ENCODE measurements at places on chromosomes 16 and 17.

GRCh38 chr17:9052921-9053320, 31.6 kb downstream of the NTN1 start:
- DNase-seq, result no peak

DNA sequence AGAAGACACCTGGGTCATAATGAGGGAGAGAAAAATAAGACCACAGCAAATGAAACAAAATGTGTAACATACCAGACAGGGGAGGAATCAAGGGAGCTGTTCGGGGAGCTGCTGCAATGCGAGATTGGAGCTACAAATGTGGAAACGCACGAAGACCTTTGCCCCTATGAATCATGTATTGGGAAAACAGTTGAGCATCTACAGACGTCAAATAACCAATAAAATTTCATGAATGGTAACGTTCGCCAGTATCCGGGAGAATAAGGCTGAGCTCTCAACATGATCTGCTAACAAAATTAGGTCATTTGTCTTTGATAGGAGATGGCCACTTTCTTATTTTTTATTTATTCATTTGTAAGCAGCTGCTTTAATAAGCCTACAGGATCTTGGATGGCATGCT, 486.2 kb upstream of the RBFOX1 start:
- DNase-seq, result no peak

GRCh38 chr17:64133546-64134215, 3.7 kb upstream of the ERN1 start:
- no peak for DNase-seq

DNA sequence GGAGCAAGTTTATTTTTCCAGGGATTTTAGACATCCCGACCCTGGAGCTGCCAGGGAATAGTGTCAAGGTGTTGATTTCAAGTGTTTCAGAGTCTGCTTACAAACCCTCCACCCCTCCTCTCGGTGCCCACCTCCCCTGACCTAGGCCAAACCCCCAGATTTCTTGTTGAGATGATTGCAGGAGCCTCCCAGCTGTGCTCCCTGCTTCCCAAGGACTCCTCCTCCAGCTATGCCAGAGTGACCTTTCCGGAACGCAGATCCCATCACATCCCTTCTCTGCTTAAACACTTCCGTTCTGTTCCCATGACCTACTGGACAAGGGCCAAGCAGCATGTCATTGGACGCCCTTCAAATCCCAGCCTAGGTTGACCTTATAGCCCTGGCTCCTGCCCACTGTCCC, 23.7 kb upstream of the CDH1 start:
- no peak for DNase-seq

GRCh38 chr17:19750835-19751234, 2.7 kb upstream of the ALDH3A1 start:
- no peak for DNase-seq

DNA sequence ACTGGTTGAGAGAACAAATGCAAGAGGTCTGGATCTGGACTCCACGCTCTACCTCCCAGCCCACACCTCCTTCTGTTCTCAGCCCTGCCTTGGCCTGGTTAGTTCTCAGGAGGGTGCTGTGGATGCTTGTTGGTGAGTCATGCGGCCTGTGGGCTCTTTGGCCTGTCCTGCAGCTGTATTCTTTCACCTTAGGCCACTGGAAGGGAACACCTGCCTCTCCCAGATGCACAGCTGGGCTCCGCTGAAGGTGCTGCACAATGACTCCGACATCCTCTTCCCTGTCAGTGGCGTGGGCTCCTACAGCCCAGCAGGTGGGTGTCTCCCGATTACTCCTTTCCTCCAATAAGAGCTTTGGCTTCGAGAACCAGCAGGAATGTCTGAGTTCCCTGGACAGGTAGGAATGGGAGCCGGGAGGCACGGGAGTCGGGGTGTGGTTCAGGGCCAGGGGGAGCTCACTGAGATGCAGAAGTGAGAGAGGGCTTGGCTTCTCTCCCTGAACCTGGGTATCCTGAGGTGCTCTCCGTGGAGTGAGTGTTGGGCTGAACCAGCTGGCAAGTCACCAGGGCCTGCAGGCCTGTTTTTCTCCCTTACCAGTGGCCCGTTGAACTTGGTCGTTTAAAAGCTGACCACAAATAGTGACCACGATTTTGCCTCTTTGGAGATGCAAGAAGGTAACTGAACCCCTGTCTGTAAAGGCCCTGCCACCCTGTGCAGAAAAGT, 85.0 kb downstream of the SNX29 start:
- no peak for DNase-seq

DNA sequence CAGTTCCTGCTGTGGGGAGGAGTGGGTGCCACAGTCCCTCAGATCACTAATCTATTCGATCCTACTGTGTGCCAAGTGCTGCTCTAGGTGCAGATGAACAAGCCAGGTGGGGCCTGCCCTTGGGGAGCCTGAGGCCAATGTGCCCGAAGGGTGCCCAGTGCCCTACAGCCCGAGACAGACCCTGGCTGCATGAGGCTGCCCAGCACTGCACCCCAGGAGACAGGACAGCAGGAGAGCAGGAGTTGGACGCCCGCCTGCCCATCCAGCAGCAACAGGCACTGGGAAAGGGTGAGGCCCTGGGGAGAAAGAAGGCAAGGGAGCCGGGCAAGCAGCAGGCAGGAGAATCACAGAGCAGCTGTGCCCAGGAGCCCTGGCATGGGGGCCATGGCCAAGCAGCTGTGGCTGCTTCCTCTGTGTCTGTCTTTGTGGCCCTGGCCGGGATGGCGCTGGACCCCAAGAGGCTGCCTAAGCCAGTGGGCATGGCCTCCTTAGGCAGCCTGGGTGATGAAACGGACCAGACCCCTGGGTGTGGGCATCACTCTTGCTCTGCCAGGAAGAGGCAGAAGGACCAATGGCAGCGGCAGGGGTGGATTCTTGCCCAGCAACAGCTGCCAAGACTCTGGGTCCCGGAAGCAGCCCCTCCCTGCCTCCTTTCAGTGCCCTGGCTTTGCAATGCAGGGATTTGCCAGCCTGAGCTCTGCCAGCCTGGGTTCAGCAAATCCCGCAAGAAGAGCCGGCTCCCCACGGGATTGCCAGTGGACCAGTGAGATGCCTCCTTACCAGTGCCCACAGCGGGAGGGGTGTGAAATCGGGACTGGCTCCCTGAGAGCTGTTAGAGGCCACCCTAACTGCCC, 179.6 kb upstream of the TNRC6C start:
- no peak for DNase-seq

DNA sequence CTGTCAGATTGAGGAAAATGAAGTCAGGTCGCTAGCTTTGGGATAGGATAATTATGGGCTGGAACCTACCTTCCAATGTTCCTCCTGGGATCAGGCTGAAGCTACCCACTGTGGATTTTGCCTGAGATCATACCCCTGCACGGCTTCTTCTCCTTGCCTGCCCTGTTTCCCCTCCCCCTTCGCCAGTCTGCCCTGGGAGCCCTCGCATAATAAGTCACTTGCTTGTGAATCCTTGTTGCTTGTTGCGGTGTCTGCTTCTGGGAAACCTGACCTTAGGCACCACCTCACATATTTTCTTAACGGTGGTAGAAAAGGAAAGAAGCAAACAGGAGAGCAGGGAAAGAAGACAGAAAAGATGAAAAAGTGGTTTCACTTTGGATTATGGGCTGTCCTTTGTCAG, 13.3 kb upstream of the PMP22 start:
- no peak for DNase-seq

- no peak for DNase-seq
These were observed 38.2 kb downstream of the KSR1 start for GRCh38 chr17:27494192-27495091.

DNA sequence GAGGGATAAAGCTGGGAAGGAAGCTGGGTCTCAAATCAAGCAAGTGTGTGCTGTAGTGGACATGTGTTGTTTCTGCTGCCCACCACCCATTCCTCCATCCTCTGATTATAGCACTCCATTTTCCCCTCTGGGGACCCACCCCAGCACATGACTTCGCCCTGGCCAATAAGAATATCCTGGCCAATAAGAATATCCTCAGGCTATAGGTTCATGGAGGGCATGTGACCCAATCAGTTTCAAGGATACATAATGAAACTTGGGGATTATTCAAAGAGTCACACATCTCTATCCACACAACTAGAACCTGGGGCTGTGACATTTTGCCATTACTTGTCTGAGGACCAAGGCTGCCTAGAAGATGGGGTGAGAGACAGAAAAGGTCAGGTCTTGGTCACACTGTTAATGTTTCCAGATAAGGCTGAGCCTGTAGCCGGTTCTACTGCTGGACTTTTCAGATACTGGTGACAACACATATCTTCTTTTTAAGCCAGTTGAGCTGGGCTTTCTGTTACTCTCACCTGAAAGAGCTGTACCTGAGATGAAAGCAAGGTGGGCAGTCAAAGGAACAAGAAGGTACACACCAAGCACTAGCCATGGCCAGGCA, 33.7 kb downstream of the MYO18A start:
- DNase-seq, result no peak

DNA sequence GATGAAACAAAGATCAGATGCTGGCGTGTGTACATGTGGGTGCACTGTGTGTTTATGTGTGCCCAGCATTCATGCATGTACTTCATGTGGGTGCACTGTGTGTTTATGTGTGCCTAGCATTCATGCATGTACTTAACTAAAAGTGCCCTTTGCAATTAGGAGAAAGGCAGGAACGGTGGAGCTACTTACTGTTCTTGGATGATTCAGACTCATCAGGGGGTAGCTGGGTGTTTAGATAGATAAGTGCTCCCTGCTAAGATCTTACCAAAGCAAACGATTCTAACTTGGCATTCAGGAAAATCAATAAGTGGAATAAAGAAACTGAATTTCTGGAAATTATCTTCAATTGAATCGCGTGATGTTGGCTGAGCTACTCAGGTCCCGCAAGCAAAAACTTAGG, 8.6 kb upstream of the MYH2 start:
- no peak for DNase-seq

DNA sequence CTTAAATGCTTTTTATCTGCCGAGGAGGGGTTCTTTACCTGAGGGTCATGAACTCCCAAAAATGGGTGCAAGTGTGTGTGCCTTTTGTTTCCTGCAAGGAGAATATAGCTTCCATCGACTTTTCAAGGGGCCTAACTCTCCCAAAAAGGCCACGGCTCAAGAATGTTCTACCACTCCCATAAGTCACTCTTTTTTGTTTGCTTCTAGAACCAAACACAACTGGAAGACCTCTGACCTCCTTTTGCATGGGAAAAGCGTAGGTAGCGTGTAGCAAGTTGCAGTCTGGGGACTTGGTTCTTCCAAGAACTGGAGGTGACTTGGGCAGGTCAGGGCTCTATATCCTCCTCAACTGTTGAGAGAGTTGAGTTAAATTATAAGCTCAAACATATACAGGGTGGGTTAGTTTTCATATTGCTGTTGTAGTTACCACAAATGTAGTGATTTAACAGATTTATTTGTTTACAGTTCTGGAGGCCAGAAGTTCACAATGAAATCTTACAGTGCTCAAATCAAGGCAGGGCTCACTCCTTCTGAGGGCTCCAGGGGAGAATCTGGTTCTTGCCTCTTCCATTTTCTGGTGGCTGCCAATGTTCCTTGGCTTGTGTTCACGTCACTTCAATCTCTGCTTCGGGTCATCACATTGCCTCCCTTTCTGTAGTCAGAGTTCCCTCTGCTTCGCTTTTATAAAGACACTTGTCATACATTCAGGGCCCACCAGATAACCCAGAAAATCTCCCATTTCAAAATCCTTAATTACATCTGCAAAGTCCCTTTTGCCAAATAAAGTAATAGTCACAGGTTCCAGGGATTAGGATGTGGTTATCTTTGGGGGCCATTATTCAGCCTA, 1.4 kb downstream of the TMEM97 start:
- DNase-seq, result no peak

GRCh38 chr16:67977469-67978227, 2.7 kb downstream of the DPEP3 start:
- no peak for DNase-seq

- DNase-seq, result no peak
These were observed 2287.0 kb downstream of the TP53TG3F start for GRCh38 chr16:35746281-35746962.

DNA sequence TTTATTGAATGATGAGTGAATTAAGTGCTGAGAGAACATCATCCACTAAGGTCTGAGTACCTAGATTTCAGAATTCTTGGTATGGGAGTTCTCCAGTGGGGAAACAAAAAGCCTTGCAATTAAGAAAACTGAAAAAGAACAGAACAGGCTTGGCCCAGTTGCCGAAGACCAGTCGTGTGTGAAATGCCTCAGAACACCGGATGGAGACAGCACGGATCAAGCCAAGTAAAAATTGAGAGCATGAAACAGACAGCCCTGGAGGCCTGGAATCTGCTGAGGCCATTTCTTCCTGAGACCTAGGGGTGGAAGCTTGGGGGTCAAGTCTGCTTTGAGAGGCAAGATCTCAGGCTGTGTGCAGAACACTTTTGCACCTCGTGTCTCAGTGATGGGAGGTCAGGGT, 43.3 kb downstream of the GRIN2A start:
- no peak for DNase-seq

- no peak for DNase-seq
These were observed 587 bp downstream of the RNF157 start for GRCh38 chr17:76239538-76240274.

DNA sequence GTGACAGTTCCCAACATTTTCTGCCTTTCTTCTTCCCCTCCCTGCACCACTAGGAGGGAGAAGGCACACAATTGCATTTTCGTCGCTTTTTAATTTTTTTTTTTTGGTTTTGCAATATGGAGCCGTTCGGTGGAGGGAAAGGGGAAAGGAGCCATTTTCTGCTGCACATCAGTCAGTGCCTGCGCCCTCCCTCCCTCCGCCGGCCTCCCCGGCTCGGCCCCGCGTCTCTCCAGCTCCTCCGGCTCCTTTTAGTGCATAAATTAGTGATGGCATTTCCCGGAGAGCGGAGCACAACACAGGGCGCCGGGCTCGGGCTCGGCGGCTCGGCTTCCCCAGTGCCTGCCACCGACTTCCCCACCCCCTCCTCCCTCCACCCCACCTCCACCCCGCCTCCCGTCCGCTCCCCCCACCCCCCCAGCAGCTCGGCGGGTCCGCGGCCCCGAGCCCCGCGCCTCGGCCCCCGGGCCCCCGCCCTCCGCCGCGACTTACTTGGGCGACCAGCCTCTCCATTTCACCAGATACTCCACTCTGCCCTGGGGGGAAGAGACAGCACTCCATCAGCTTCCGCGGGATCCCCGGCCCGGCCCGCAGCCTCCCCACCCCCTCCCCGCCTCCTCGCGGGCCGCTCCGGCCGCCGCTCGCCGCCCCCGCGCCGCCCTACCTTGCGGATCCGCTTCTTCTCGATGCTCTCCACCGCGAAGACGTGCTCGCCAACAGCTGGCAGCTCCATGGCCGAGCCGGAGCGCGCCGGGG, 542 bp downstream of the CBX4 start:
- DNase-seq, result no peak

- DNase-seq, result no peak
These were observed 259.0 kb downstream of the CPPED1 start for GRCh38 chr16:12544477-12545296.

- no peak for DNase-seq
These were observed 199.3 kb upstream of the CA10 start for GRCh38 chr17:52357854-52358253.

All from fibroblast of skin of left biceps (primary cell).